ENCODE measurements at places on chromosomes 2 and 18.

GRCh38 chr2:25332571-25332970, 9.2 kb downstream of the DNMT3A start:
- no peak for DNase-seq

DNA sequence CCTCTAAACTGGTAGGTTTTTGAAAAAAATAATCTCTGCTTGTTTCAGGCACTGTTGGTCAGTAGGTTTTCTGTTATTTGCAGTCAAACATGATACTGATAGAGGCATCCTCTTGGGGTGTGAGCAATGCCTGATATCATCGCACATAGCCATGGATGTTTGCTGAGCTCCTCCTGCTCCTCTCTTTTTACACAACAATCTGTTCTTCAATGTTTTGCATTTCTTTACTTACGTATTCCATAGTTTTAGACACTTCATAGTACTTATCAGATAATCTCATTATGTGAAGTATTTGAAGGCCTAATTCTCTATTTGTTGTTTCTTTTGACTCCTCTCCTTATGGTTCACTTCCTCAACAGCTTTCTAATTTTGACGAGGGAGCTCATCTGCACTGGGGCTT, 23.0 kb upstream of the HS6ST1 start:
- DNase-seq: no peak

DNA sequence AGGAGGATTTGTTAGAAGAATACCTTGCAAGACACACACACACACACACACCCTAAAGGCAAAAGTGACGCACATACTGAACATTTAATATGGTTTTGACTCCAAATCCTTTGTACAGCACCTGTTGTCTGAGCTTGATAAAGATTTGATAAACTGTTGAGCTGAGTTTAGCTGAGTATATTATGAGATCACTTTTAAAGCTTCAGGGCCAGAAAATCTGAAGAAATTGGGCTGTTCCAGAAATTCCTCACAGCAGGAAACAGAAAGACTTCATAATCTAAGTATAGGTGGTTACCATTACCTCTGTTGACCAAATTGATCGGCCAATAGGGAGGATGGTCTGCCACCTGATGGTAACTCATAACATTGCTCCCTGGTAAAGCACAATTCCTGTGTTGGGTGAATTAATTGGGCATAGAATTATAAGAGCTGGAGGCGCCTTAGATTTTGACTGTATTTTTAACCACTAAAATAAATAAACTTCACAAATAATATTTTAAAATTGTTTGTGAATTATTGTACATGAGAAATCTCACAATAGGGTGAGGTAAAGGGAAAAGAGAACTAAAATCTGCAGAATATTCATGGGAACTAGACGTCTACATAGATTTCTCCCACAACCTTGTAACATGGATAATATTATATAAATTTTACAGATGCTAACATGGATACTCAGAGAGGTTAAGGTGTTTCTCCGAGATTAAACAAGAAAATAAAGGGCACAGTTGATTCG, 21.8 kb upstream of the RPIA start:
- no peak for DNase-seq

DNA sequence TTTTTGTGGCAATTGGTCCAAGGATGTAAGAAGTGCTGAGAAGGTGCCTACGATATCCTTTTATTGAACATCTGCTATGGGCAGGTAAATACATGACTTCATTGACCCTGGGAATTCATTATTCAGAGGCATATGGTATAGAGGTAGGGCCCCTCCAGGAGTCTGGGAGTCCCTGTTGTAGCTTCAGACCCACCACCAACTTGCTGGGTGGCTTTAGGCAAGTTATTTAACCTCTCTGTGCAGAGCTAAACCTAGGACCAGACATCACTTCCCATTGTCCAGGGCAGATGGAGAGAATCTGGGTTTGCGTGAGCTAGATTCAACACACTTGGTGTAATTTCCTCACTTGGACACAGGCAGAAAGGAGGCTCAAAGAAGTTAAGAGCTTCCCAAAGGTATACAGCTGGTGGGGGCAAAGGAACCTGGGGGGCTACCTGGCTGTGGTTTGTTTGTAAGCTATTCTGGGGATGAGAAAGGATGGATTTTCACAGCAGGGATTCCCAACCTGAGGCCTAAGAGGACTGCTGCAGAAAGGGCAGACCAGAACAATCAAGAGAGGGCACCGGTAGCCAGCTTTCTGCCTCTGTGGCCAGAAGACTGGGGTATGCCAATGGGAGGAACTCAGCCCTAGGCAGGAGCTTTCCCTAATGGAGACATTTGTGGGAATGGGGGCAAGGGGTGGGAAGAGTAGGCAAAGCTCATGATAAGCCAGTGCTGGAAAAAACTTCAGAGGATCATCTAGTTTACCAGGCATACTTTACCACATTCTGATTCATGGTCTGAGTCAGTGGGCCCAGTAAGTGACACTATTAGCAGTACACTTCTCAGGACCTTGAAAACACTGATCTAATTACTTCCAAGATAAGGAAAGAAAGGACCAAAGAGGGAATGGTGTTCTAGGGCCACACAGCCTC, 102.7 kb upstream of the SMAD2 start:
- DNase-seq: no peak

- no peak for DNase-seq
Measured at GRCh38 chr18:3283253-3283863, 21.4 kb downstream of the MYL12B start.

- no peak for DNase-seq
Measured at GRCh38 chr2:105848367-105848766, 103.7 kb downstream of the NCK2 start.

DNA sequence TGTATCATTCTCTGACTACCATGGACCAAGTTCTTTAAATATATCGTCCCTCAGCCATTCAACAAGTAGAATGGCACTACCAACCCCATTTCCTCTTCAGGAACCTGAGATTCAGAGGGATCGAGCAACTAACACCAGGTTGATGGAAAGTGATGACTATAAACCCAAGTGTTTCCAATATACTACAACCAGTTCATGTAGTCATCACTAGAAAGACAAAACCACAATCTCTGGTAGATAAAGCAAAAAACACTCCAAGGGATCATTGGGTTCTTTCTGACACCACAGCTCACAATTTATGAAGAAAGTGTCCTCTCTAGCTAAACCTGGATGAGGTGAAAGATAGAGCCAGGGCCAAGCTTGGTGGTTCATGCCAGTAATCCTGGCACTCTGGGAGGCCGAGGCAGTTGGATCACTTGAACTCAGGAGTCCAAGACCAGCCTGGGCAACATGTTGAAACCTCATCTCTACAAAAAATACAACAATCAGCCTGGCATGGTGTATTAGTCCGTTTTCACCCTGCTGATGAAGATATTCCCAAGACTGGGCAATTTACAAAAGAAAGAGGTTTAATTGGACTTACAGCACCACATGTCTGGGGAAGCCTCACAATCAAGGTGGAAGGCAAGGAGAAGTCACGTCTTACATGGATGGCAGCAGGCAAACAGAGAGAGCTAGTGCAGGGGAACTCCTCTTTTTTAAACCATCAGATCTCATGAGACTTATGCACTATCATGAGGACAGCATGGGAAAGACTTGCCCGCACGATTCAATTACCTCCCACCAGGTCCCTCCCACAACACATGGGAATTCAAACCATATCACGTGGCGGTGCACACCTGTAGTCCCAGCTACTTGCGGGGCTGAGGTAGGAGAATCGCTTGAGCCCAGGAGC, 2.2 kb downstream of the CD226 start:
- DNase-seq: no peak

- DNase-seq: no peak
Measured at GRCh38 chr2:215410932-215411285, 25.0 kb downstream of the FN1 start.

GRCh38 chr2:180195847-180196246, 188.8 kb upstream of the CWC22 start:
- no peak for DNase-seq

GRCh38 chr2:218260742-218261422, at the start of gene GPBAR1:
TSS of gene GPBAR1 (plus strand) at chr2:218261015. CDS start at chr2:218262725, 1,710 bp downstream.
- DNase-seq: no peak

- no peak for DNase-seq
Measured at GRCh38 chr2:58476556-58476955, 235.4 kb upstream of the FANCL start.

GRCh38 chr2:69774984-69775982, 33.3 kb downstream of the ANXA4 start:
- no peak for DNase-seq

Measured in hindlimb muscle (tissue), 1 donor.